NCI-H460 (cell line): ENCODE measurements at places on chromosomes 1 and 21.

- DNase-seq: no peak
These were observed 61.3 kb upstream of the DIP2A start for GRCh38 chr21:46397211-46397905.

- no peak for DNase-seq
These were observed 30.4 kb upstream of the SCYL3 start for GRCh38 chr1:169924063-169924462.

- DNase-seq: peak; percentile 39
These were observed 116.1 kb downstream of the SPATA17 start for GRCh38 chr1:217747156-217747769.

GRCh38 chr1:223683586-223684487 is 18.3 kb upstream of the CAPN8 start:
- peak; percentile 60 for DNase-seq

- no peak for DNase-seq
These were observed 285.4 kb downstream of the SMYD3 start for GRCh38 chr1:246221485-246222255.

- no peak for DNase-seq
These were observed 93.3 kb upstream of the ATP1A1 start for GRCh38 chr1:116279715-116280114.

- no peak for DNase-seq
These were observed 5.0 kb upstream of the SH3BGRL3 start for GRCh38 chr1:26274801-26275425.

- DNase-seq: no peak
These were observed 264.7 kb downstream of the KIF26B start for GRCh38 chr1:245419461-245419978.

DNA sequence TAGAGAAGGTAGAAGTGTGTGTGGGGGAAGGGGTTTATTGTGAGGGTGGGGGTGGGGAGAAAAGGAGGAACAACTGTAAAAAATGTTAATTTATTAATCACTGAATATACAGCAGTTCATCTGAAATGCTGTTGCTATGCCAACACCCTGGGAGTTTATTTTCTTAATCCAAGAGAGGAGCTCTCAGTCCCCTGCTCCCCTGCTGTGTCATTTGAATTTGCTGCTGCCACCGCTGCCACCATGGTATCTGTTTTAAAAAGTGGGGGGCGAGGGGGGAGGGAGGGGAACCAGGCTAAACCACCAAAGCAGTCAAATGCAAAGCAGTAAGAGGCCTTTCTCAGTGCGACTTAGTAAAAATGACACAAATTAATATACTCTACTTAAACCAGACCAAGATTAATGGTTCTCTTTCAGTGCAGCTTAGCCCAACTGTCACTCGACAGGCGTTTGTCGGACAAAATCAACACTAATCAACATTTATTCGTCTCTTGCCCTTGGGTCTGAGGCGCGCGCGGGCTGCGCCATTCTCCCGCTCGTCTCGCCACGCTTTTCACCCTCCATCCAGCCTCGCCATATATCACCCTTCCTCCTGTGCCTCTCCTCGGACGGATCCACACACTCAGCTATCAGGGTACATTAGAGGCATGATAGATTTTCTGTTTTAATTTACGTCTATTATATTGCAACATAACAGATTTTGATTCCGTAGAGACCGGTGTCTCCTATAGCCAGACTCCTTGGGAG is 76.2 kb downstream of the PBX1 start:
- DNase-seq: no peak

GRCh38 chr1:1293263-1294249 is 13.3 kb downstream of the SCNN1D start:
- no peak for DNase-seq

DNA sequence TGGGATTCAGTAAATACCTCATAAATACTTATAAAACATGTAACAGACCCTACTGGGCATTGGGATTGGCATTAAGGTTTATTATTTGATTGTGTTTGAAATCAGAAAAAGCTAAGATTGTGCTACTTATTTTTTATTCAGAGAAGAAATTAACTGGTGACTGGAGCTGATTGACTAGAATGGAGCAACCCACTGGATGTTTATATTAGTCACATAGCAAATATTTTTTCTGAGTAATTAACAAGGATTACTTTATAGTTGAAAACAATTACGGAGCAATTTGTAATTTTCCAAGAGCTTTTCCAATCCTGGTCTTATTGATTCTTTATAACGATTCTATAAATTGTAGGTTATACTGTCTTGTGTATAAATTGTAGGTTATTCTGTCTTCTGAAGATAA is 208.7 kb downstream of the HLX start:
- DNase-seq: no peak

GRCh38 chr1:94617134-94617805 is 75.7 kb upstream of the F3 start:
- no peak for DNase-seq

DNA sequence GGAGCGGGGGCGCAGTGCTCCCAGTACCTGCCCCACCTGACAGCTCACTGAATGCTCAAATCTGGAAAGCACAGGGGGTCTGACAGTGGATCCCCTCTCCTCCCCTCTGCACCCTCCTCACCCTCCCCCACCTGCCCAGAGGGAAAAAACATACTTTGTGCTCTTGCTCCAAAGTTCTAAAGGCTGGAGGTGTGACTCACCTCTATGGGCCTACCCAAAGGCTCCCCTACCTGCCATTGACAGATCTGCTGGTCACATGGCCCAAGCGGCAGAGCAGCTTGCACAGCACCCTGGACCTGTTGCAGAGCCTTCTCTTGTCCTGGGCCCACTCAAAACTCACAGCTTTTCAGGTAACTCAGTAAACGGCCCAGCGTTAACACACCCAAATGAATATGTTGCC is 55.7 kb downstream of the ADSS2 start:
- DNase-seq: no peak

GRCh38 chr21:39721885-39722284 is 23.1 kb upstream of the IGSF5 start:
- DNase-seq: no peak

DNA sequence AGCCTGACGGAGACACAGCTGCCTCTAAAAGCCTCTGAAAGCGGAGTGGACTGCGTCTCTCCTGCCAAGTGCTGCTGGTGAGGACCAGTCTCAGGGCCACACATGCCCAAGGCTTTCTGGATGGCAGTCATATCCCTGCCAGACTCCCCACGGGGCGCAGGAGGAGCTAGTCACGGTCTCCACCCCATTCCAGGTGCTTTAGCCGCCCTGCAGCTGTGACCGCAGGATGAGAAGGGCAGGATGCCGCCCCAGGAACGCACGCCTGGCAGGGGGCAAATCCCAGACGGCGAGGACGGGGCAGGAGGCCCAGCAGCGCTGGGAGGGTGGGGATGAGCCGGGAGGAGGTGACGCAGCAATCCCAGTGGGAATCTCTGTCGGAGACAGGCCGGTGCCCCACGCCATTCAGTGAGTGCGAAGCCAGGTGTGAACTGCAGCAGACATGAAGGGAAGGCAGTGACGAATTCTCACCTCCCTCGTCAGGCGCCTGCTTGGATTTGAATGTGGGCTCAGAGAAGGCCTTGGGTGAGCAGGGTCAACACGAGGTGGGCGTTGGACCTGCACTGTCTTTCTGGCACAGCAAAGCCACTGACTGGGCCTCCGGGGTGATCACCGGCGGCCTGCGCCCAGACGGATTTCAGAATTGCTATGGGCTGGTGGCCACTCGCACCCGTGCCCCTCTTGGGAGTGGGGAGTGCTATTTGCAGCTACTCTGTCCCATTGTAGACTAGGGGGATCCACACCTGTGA is 38.5 kb upstream of the SLC19A1 start:
- no peak for DNase-seq

DNA sequence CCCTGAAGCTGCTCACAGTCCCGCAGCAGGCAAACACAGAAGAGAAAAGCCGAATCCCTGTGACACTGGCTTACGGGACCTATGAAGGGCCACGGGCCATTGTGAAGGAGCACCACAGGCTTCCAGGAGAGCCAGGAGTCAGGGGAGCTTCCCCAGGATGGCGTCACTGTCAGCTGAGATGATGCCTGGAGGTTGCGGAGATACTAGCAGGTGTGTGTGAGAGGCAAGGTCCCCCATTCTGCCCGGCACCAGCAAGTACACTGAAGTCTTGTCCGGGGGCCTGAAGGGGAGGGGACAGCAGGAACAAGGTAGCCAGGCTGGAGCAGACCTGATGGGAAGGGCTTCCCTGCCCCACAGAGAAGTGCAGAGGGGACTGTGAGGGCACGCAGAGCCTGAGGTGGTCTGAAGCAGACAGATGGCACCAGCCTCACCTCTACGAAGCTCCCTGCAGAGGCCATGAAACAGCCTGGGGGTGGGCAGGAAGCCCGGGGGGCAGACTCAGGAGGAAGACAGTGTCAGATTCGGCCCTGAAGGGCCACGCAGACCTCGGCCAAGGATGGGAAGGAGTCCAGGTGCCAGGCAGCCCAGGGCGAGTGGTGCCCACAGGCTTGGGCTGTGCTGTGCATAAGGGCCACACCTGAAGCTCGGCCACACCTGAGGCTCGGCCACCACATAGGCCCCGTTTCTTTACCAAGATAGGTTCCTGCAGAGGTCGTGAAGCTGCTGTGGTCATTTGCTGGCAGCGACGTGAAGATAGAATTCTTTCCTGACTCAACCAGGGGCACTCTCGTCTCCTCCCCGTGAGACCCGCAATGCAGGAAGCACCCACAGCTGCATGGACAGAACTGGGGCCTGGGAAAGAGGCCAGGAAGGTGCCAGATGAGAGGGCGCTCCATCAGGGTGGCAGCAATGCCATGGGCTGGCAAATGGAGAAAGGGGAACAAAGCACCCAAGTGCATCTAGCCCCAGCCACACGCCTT is 10.1 kb downstream of the TCP10L start:
- no peak for DNase-seq

DNA sequence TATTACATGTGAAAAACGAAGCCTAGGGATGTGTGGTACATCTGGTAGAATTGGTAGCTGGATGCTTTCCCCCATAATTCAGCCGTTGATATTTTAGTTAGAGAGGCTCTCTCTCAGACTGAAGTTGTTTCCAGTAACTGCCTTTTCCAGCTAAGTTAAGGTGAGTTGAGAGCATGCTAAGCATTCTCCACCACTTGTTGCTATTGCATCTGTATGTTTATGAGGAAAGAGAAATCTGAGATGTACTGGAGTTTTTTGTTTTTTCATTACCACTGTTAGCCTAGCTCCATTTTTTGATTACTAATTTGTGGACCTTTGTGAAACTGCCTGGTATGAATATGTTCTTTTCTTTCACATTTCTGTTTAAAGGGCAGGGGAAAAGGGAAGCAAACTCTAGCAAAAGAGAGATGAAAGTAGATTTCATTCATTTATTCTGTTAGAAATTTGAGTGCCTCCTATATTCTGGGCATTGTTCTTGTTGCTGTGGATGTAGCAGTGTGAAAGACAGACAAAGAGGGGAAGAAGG is 189.9 kb upstream of the CACYBP start:
- no peak for DNase-seq

- no peak for DNase-seq
These were observed 336.2 kb downstream of the SETD4 start for GRCh38 chr21:35724156-35724555.

GRCh38 chr1:5779608-5780323 is 212.5 kb downstream of the NPHP4 start:
- DNase-seq: no peak

- no peak for DNase-seq
These were observed 24.8 kb downstream of the SLC19A1 start for GRCh38 chr21:45517249-45518065.

DNA sequence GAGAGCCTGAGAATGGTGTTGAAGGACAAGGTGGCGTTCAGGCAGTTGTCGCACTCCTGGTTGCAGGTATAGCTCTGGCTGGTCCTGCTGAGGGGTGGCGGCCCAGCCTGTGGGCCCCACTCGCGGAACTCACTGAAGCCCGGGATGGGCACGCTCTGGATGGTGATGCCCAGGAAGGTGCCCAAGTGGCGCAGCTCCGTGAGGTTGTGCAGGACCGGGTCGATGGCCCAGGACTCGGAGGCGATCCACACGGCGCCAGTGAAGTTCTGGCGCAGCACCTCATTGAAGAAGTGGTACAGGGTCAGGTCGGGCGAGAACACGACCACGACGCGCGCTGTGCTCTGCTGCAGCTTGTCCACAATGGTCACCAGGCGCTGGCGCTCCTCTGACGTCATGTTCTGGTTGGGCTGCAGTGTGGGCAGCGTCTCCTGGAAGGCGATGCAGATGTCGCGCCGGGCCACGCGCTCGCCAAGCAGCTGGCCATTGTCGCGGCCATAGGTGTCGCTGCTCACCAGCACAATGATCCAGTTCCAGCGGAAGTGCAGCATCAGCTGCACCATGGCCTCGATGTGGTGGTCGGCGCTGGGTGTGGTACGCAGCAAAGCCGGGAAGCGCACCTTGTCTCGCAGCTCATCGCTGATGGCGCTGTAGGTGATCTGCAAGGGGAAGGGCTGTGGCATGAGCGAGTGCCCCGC is 5.0 kb downstream of the TAS1R2 start:
- DNase-seq: no peak

GRCh38 chr21:41582298-41582840 is 74.4 kb upstream of the TMPRSS2 start:
- no peak for DNase-seq

- no peak for DNase-seq
These were observed 40.1 kb downstream of the CAMSAP2 start for GRCh38 chr1:200778766-200779165.

DNA sequence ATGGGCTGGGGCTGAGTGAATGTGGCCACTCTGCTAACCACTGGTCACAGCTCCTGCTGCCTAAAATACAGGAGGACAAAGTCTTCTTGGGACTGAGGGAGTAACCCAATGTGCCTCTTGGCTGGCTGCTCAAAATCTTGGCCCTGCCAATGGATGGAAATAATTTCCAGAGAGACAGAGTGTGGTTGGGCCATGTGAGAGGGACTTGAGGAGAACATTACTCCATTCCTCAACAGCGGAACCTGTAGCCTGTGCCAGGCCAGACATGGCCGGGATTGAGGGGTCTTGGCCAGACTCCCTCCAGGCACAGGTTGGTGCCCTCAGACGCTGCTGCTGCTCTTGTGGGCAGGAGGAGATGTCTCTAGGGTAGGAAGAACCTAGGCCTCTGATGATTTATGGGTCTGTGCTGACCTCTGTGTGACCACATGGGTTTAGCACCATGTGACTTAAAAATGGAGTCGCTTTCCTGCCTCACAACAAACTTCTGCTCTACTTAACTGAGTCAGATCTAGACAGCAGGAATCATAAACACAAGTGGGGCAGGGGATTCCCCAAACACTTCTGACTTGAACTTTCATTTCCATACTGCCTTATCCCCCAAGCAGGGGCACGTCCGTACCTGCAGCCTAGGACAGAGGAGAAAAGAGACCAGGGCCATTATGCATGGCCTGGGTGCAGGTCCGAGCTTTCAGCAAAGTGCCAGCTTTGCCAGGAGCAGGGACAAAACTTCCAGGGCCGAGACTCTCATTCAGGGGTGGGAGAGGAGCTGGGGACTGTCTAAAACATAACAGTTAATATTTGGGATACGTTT is 79.2 kb downstream of the CD34 start:
- no peak for DNase-seq
